ENCODE measurements at places on chromosomes 16 and 17. TPM values are rescaled to one million over a fixed set of nuclear protein-coding genes. Genes with fewer than 3 reads are reported as not detected.
A peak's percentile ranks its signal among the peaks of the same experiment; 100 is the strongest.

GRCh38 chr16:19499481-19499880 lies 22.4 kb downstream of the GDE1 start:
- peak; percentile 0 for DNase-seq

GRCh38 chr17:69870091-69870530 lies 204.9 kb upstream of the KCNJ16 start:
- peak; percentile 54 for DNase-seq

DNA sequence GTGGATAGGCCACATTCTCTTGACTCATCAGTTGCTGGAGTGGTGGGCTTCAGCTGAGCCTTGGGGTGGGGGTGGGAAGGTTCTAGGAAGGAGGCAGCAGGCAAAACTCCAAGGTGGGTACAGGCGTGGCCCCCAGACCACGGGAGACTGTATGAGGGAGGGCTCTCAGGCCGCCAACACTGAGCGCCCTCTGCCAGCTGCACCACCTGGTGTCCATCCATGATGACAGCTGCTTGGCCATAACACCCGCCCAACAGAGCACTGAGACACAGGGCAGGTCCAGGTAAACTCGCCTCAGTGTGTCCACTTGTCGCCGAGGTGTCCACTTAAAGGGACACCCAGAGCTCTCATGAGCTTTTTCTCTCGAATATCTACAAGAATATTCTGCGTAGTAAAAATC lies 133.5 kb downstream of the C16orf95 start:
- no peak for DNase-seq

The MPP2 gene
- total RNA-seq: 16.2 TPM

DNA sequence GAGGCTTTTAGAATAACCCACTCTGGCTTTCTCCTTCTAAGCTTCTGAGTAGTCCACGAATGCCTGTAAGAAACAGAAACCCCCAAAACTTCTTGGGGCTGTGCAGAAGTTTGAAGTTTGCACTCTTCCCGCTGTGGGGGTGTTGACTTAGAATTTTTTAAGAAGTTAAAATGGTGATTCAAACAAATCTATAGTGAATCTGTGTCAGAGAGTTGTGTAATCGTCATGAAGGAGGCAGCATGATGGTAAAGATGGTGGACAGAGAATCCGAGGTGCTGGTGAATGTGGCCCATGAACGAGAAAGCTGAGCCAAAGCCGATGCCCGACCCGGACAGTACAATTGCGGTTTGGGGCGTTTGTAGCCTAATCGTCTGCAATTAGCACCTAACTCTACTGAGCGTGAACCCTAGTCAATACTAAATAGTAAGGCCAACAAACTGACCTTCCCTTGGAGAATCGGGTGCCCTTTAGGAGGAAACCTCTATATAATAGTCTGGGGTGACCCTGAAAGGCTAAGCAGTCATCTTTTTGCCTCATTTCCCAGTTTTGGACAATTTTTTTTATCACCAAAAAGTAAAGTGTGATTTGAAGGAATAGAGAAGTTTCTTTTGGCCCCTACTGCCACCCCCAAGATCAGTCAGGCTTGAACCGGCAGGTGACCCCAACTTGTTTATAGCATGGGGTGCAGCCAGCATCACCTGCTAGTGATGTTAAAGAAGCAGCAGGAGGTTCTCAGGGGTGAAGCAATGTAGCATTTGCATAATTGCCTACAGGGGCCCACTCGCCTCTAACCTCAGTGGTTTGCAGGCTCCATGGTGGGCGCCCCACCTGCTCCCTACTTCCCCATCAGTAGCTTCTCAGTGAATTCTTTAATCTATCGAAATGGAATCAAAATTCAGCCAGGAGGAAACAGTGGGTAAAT lies 11.2 kb downstream of the IRF8 start:
- no peak for DNase-seq

DNA sequence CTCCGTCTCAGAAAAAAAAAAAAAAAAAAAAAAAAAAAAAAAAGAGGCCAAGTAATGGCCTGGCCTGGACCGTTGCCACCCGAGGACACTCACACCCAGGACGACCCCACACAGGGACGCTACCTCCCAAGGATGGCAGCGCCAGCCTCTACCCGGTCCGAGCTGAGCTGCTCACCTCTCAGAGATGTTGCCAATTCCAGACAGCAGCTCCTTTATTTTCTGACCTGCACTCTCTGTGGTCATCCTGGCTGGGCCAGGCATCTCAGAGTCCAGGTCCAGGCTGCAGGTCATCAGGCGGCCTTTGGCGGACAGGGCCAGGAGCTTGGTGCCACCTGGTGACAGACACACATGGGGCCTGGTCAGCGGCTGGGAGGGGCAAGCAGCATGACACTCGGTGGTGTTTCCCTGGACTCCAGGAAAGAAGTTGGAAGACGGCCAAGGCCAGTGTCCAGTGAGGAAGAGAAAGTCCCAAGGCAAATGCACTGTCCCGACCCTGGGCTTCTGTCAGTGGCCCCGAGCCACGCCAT lies 3.1 kb downstream of the FAAP100 start:
- DNase-seq: no peak

GRCh38 chr17:69856946-69857345 lies 218.1 kb upstream of the KCNJ16 start:
- DNase-seq: no peak

- no peak for DNase-seq
Measured at GRCh38 chr17:28491860-28492259, 14.3 kb upstream of the FOXN1 start.

The CCL11 gene
- not detected for total RNA-seq

GRCh38 chr16:70018254-70018653 lies 67.1 kb downstream of the CLEC18A start:
- peak; percentile 80 for DNase-seq

DNA sequence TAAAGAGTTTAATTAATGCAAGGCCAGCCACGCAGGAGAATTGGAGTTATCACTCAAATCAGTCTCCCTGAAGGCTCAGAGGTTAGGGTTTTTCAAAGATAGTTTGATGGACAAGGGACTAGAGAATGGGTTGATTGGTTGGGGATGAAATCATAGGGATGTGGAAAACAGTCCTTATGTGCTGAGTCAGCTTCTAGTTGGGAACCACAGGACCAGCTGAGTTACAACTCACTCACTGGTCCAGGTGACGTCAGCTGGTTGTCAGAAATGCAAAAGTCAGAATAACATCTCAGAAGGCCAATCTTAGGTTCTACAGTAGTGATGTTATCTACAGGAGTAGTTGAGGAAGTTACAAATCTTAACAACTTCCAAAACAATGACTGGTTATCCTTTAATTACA lies 47.6 kb downstream of the CPD start:
- no peak for DNase-seq

DNA sequence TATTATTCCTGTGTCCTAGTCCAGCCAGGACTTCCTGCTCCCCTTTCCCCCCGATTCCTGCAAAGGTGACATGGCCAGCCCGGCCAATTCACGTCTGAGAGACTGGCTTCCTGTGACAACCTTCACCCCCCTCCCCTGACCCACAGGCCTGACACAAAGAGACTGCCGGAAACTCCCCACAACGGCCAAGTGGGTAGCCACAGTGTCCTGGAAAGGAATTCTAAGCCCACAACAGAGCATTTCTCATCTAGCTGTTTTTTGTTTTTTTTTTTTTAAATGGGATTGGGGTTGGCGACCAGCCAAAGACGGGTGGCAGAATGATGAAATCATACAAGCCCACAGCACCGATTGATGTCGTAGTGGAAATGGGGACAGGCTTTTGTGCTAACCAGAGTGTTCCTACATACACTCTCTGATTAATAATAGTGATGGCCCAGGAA lies 2.8 kb upstream of the XAF1 start:
- peak; percentile 64 for DNase-seq

DNA sequence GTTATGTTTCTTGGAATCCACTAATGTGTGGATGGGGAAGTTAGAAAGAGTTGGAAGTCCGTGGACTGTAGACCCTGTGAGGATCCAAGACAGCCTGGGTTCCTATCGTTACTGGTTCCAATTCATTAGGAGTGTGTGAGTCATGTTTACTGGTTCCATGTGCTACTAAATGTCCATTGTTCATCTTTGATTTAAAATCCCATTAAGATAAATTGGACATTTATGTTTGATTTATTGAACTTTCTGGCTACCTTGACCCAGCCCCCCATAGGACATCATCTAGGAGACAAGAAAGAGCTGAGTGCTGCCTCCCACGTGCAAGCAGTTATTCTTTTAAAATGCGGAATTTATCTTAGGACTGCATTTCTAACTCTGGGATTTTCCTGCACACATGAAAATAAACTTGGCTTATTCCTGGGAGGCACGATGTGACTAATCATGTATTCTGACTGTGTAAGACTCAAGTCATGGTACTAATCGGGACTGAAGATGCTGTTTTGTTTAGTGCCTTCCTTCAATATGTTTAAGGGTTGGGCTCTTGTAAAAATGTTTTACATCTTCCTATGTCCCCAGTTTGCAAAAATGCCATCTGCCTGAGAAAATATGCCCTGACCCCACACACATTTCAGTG lies 53.4 kb downstream of the RGS9 start:
- no peak for DNase-seq

The PRSS8 gene
- 80.1 TPM for total RNA-seq

- DNase-seq: no peak
Measured at GRCh38 chr17:39609416-39610025, 1.8 kb upstream of the NEUROD2 start.

DNA sequence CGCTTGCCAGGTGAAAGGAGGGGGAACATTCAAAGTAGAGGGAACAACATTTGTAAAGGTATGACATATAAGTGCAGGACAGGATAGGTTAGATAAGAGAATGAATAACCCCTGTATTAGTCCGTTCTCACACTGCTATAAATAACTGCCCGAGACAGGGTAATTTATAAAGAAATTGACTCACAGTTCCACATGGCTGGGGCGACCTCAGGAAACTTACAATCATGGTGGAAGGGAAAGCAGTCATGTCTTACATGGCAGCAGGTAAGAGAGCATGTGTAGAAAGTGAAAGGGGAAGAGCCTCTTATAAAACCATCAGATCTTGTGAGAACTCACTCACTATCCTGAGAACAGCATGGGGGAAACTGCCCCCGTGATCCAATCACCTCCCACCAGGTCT lies 223.8 kb downstream of the SOX9 start:
- DNase-seq: no peak

The CDH8 gene
- total RNA-seq: 13.9 TPM

DNA sequence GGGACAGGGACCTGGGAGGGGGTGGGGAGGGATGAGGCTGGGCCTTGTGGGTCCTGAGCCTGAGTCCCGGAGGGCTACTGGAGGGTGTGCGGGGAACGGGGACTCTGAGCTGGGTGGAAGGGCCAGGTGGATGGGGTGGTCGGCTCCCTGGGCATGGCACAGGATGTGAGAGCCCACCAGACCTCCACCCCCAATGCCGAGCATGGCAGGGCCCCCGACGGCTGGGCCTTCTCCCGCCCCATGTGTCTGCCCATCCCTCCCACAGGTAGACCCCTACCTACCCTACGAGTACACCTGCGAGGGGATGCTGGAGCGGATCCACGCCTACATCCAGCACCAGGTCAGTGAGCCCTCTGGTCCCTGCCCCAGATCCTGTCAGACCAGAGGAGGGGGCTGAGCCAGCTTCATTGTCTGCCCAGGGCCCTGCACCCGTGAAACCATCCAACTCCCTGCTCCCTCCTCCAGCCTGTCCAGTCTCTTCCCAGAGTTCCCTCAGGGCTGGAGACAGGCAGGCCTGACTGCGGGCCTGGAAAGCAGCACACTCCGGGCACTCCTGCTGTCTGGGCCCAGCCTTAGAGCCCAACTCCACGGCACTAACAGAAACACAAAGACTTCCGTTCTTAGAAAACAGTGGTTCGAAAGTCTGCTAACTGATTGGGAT lies 78.0 kb downstream of the MGAT5B start:
- no peak for DNase-seq

DNA sequence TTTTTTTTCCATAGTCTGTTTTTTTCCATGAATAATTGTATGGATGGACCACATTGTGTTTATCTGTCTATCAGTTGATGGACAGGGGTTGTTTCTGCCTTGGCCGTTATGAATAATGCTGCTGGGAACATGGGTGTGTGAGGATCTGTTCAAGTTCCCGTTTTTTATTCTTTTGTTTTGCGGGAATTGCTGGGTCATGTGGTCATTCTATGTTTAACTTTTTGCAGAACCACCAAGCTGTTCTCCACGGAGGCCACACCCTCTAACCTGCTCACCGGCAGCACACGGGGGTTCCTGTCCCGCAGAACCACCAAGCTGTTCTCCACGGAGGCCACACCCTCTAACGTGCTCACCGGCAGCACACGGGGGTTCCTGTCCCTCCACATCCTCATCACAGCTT lies 5.9 kb upstream of the MSLN start:
- DNase-seq: no peak

GRCh38 chr16:24035127-24035842 lies 199.5 kb downstream of the PRKCB start:
- DNase-seq: no peak

GRCh38 chr17:45332989-45333701 lies 16.3 kb upstream of the MAP3K14 start:
- peak; percentile 51 for DNase-seq

The CTRB1 gene
- not detected for total RNA-seq

DNA sequence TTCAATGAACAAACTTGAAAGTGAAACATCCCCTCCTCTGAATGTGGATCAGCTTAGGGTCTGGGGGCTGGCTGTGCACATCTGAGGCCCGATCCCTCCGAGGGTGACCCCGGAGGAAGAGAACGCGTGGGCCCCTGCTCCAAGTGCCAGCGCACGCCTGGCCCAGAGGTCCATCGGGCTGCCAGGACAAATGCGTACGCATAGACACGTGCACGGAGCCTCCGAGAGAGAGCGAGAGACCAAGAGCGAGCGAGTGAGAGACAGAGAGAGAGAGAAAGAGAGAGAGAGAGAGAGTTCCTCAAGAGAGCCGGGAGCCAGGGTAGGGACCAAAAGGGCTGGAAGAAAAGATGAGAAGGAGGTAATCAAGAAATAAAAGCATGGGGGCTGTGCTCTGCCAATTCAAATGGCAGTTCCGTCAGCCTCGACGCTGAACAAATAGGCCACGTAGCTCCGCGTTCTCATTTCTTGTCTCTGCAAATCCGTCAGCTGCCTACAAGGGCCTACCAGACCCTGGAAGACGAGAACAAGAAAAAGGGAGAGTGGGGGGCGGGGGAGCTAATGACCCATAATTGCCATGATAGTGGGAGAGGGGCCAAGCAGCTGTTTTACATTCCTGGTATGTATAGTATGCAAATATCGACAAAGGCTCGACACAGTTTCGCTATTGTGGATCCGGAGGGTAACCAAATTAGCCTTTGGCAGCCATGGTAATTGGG lies 435.3 kb upstream of the ZFHX3 start:
- DNase-seq: peak; percentile 82

- no peak for DNase-seq
Measured at GRCh38 chr16:56462064-56462796, 10.9 kb downstream of the OGFOD1 start.

DNA sequence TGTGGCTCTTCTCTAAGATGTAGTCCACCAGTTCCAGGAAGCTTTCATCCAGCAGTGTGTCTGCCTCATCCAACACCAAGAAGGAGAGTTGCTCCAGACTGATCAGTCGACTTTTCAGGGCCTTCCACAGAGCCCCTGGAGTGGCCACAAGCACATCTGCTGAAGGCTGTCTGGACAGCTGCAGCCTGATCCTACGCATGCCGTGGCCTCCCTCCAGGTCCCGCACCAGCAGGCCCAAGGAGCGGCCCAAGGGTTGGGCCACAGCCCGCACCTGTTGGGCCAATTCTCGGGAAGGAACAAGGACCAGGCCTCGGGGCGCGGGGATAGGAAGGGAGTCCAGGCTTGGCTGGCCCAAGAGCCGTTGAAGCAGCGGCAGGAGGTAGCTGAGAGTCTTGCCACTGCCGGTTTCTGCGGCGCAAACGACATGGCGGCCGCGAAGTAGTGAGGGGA lies 729 bp downstream of the DDX28 start:
- DNase-seq: no peak

The DOC2B gene
- total RNA-seq: 0.93 TPM

GRCh38 chr16:46972429-46973206 lies 856 bp downstream of the DNAJA2 start:
- DNase-seq: peak; percentile 76

The OTOP2 gene
- not detected for total RNA-seq

GRCh38 chr16:15650698-15651171 lies 690 bp downstream of the NDE1 start:
- DNase-seq: peak; percentile 79

Data from endodermal cell (in vitro differentiated cells).